Anterior cingulate cortex (tissue), 58 donors: ENCODE measurements at places on chromosomes 12 and 14.
A peak's percentile ranks its signal among the peaks of the same experiment; 100 is the strongest.

- DNase-seq = no peak
Observed at GRCh38 chr12:124678421-124678893, 111.0 kb upstream of the NCOR2 start.

GRCh38 chr14:62077676-62078261 lies 315.5 kb downstream of the SNAPC1 start:
- no peak for DNase-seq

DNA sequence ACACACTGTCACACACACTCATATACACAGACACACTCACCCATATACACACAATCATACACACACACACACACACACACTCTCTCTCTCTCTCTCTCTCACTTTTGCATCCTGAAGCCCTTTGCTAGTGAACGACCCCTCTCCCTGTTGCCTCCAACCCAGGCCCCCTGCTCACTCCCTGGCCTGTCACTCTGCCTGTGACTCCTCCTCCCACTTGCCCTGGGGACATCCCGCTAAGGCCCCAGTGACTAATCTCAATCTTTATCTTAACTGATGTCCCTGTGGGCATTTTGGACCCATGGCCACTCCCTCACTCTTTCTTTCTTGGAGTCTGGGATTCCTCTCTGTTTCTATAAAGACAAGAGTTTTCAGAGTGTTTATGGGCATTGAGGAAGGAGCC lies 10.9 kb upstream of the DLK1 start:
- DNase-seq = no peak

DNA sequence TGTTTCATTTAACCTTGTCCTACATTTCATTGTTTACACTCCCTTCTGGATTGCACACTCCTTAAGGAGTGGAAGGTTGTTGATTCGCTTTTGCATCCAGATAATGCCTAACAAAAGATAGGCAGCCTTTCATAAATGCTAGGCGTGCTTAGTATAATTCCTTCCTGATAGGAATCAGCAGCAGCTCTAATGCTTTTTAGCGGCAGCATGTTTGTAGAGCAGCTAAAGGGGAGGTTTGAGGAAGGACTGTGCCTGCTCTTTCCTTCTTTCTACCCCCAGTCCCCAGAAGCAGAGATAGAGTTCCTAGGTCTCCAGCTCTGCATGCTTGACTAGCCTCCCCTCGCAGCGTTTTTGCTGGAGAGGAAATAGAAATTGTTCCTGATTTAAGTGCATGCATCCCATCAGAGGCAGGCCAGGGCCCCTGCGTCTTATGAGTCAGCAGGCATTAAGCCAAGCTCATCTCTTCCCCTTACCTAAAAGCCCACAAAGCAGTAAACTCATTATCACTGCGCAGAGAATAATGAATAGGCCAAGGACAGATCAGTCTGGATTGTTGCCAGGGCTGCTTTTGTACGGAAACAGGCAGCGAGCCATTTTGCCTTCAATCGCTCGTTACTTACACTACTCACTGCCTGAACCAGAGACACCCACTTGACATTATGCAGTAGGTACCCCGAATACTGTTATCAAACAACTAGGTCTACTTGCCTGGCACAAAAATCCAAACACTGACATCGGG lies 14.0 kb upstream of the TBPL2 start:
- DNase-seq = no peak

GRCh38 chr12:95396849-95397468 lies 77.0 kb upstream of the METAP2 start:
- no peak for DNase-seq

GRCh38 chr12:20492251-20492760 lies 124.0 kb downstream of the PDE3A start:
- DNase-seq = no peak

DNA sequence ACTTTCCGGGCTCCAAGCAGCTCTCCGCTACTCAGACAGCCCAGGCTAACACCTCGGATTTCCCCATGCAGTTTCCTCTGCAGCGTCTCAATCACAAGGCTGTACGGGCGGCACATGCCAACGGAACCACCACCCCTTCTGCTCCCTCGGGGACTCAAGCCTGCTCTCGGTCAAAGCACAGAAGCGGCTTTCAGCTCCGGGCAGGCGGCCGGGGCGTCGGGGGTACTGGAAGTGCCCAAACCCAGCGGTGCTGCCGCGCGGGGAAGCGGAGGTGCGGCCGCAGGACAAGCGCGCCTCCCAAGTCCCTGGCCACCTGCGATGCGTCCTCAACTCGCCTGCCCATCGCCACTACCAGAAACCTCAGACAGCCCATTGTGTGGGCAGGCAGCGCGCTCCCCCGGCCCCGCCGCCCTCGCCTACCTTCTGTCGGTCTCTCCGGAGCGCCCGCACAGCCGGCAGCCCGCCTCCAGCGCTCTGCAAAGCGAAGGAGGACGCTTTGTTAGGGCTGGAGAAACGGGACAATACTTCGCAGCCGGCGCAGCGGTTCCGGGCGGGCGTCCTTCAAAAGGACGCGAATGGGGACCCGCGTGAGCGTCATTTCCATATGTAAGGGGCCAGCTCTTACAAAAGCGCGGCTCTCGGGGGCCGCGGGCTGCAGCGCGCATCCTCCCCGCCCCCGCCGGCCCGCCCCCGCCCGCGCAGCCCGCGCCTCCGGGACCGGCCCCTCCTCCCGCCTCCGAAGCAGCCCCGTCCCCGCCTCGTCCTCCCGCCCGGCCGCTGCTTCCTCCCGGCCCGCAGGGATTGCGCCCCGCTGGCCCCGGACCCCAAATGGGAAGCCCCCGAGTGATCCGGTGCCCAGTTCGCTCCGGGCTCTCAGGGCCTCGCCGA lies 674 bp downstream of the NIN start:
- peak; percentile 48 for DNase-seq

DNA sequence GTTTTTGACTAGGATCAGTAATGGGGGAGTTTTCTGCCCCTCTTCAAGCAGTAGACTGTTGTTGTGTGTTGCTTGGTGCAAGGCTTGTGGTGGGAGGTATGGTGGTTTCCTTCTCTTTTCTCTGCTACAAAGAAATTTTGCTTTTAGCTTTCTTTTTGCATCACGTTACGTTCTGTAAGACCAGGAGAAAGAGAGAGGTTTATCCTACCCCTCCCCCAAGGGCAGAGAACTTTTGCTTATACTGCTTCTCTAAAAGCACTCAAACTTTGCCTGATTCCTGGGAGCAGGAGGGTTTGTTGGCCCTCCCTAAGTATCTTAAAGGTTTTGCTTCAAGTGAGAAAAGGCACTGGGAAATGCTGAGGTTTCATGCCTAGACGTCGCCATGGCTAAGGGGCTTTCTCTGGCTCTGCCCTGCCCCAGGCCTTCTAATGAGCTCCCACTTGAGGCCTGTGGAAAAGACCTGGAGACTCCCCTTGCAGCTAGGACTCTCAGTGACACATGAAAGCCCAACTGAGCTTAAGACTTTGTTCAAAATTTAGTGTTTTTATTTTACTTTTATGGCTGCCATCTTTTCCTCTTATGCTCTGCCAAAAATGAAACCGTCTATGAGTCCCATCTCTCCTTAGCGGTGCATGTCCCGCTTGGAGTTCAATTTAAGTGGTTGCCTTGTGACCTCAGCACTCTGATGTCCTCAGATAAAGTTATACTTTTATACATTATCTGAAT lies 49.2 kb downstream of the EIF2S3B start:
- no peak for DNase-seq

GRCh38 chr12:54590978-54591591 lies 2.6 kb upstream of the PPP1R1A start:
- no peak for DNase-seq

DNA sequence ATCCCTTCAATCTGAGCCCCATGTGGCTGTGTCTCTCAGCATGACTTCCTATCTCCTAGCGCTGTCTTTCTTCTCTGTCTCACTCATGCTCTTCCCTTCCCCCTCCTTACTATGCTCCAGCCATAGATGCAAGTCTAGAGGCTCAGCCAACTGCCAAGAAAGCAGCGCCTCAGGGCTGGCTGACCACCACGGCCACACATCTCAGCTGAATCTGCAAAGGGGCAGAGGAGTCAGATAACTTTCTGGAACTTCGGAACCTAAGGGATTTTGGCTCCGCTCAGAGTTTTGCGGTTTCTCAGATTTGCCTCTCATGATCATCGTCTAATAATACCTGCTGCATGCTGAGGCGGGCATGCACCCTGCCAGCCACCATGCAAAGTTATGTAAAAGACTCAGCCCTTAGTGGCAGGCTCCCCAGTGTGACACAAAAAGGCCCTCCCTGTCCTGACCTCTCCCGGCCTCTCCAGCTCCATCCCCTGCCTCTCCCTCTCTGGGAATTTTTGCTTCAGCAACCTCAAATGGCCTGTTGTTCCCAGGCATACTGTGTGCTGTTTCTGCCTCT lies 5.0 kb upstream of the FGF6 start:
- no peak for DNase-seq

DNA sequence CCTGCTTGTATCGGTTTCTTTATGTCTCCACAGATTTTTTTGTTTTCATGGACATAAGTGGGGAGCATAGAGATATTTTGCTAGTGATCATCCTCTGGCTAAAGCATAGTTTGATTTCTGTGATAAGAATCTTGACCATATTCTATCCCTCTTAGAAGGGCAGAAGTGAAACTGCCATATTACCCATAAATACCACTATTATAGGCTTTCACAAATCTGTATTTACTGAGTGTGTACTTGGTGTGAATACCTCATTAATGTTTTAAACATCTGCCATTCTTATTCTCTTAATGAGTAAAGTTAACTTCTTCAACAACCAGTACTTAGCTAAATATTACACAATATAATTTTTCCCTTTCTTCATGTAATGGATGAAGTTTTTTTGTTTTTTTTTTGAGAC lies 16.1 kb downstream of the WNK1 start:
- DNase-seq = no peak

DNA sequence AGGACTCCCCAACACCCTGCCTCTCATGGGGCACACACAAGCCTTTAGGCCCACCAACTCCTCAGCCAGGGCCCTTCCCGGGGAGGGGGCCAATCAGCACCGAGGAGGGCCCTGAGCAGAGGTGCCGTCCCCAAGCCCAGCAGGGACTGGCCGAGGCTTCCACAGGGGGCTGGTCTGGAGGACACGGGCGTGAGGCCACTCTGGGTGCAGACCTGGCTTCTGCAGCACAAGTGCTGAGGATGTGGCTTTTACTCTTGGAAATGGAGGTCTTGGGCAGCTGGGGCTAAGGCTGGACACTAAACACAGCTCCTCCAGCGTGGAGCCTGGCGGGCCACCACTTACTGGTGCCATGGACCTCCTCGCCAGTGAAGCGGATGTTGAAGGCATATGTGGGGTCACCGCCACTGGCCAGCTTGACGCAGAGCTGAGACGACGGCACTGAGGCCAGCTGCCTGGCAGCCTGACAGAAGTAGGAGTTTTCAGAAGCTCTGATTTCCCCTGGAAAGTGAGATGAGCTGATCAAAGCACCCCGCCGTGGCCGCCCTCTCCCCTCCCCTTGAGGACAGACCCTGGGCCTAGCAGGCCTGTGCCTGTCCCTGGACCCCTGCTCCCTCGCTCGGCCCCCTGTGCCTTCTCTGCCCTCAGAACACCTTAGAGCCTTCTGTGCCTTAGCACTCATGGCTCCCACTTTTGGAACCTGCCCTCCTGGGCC lies 44.0 kb downstream of the TRAFD1 start:
- no peak for DNase-seq

DNA sequence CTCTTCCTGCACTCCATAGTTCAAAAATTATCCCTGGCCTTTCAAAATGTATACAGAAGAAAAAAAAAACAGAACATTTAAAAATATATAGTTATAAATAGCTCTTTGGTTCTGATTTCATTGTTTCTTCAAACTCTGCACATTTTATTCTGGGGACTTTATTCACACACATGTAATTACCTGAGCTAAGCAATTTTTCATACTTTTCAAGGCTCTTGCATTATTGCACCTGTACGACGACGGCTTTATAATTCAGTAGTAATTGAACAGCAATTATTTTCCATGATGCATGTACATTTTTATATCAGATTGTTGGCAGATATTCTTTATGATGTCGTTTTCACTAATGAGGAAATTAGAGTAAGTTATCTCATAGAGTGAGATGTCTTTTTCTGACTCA lies 13.5 kb upstream of the SLC15A5 start:
- DNase-seq = no peak

- no peak for DNase-seq
Observed at GRCh38 chr12:23375621-23376020, 573.8 kb downstream of the SOX5 start.

DNA sequence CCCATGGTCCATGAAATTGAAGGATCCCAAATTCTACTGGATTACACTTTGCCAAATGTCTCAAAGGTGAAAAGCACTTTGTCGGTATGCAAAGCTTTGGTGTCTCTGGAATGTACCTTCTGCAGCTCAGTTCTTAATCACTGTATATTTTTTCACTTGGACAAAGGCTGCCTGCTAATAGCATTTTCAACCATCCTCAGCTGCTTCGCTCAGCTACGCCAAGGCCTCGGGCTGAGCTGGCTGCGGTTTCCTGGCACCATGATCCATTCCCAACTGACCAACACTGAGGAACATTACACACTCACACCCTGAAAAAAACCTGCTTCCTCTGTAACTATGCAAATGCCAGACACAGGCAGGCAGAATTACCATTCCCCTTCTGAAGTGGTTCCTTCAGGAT lies 335.2 kb downstream of the DPF3 start:
- peak; percentile 26 for DNase-seq

DNA sequence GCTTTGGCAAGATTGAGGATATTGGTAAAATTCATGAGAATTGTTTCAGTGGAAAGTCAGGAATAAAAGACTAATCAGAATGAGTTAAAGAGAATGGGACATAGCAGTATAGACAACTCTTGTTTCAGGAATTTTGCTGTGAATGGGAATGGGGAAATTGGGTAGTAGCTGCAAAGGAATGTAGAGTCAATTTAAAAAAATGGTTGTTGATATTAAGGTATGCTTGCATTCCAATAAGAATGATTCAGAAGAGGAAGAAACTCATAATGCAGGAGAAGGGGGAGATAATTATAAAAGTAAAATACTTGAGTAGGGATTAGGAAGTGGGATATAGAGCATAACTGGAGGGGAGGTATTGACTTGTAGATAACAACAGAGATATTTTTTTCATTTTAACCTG lies 40.7 kb downstream of the MNAT1 start:
- no peak for DNase-seq

DNA sequence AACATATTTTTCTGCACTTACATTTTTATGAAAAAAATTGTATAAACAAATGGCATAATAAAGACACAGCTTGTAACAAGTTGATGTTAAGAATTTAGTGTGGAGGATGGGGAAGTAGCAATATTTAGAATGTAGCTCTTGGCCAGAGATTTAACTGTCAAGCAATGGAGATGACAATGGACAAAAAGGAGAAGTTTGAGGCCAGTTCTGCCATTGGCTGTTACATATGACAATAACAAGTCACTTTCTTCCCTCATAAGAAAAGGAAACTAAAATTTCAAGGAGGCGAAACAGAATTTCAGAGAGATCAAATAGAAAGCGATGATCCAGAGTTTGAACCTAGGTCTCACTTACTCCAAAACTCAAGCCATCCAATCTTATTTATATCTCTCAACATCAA lies 122.8 kb upstream of the CCDC175 start:
- DNase-seq = no peak
